ENCODE measurements at places on chromosomes 3 and 15. TPM values are rescaled to one million over a fixed set of nuclear protein-coding genes. Genes with fewer than 3 reads are reported as not detected.
A peak's percentile ranks its signal among the peaks of the same experiment; 100 is the strongest.

CNTN6 gene
- 1.9 TPM for total RNA-seq

GOLGA6B gene
- total RNA-seq: 0.10 TPM

XCR1 gene
- 0.39 TPM for total RNA-seq

ZNF860 gene
- 0.89 TPM for total RNA-seq

FANCI gene
- 29.5 TPM for total RNA-seq

MASP1 gene
- 26.5 TPM for total RNA-seq

DNA sequence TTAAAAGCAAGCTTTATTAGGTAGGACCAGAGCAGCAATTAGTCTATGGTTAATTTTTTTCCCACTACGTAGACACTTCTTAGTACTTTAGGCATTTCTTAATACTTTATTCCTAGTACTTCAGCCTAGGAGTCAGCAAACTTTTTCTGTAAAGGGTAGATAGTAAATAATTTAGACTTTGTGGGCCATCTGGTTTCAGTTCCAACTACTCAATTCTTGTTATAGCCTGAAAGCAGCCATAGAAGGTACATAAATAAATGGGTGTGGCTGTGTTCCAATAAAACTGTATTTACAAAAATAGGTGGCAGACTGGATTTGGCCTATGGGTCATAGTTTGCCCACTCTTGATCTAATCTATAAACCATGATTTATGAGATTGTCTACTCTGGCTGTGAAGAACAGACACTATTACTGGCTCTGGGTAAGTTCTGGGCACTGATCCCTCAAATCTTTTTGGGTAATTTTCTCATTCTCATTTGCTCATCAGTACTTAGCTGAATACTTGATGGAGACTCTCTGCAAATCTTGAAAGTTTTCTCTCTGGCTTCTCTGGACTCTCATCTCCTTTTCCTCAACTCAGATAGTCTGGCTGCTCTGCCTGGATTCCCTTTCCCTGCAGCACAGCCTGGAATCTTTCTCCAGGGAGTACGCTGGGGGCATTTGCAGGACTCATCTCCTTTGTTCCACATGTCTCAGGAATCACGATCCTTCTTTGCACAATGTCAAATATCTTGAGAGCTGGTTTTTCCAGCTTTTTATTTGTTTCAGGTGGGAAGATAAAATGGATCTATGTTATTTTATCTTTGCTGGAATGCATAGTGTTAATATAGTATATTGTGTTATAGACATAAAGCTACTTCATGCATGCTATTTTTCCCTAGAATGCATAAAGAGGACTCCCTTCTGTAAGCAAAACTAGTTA lies 524.8 kb upstream of the TBL1XR1 start:
- no peak for DNase-seq

GRCh38 chr15:99522288-99522687 lies 43.5 kb upstream of the MEF2A start:
- no peak for DNase-seq

DNA sequence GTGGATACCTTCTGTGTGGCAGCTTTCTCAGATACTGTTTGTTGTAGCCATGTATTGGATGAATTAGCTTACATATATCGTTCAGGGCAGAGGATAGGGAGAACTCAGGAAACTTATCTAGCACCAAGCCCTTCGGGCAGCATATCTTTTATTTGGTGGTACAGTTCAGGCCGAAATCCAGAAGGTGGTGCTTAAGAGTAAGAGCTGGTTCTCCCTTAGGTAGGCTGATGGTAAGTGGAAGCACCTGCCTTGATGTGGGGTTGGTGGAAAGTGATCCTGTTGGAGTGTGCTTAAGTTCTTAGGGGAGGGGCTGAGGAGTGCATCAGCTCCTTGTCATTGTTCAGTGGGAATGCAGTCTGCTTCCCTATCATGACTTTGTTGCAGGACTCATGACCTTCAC lies 187.5 kb downstream of the DOCK3 start:
- DNase-seq: no peak

- no peak for DNase-seq
Observed at GRCh38 chr3:143307613-143308183, 188.1 kb downstream of the CHST2 start.

GRCh38 chr3:52488746-52489145 lies 6.4 kb upstream of the STAB1 start:
- no peak for DNase-seq

GRCh38 chr15:44769521-44769920 lies 33.2 kb downstream of the TRIM69 start:
- DNase-seq: no peak

- DNase-seq: no peak
Observed at GRCh38 chr3:148975248-148975647, 16.1 kb upstream of the GYG1 start.

GRCh38 chr3:155517903-155518302 lies 224.4 kb upstream of the STRIT1 start:
- DNase-seq: no peak

DNA sequence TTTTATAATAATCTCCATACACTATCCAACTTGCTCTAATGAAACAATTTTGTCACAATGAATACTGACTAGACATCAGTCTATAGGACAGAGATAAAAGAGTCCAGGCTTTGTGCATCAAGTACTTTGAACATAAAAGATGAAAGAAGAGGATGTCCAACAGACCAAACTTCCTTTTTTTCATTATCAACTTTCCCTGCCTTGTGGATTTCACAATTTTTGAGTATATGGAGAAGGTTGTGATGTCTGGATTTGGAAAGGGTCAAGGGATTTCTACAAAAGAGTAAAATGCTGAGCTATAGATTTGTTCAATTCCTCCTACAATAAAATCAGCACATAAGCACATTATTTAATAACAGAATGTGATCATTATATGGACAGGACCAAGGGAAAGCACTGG lies 25.7 kb downstream of the CD47 start:
- no peak for DNase-seq

- no peak for DNase-seq
Observed at GRCh38 chr15:73323374-73323955, 45.3 kb downstream of the HCN4 start.

DNA sequence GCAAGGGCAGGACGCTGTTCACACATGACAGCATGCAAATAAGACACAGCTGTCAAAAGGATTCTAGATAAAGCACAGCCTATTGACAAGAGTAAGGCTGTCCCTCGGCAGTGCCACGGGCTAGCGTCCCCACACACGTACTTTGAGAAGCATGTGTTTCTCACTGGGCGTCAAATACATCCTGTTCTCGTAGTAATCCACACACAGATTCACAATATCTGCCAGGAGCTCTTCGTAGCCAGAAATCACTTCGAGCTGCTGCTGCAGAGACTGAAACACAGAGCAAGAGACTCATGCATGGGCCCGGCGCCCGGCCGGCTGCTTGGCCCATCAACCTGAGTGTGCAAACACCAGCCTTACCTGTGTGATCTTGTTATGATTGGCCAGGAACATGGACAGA lies 41.1 kb downstream of the CYFIP1 start:
- DNase-seq: no peak

DNA sequence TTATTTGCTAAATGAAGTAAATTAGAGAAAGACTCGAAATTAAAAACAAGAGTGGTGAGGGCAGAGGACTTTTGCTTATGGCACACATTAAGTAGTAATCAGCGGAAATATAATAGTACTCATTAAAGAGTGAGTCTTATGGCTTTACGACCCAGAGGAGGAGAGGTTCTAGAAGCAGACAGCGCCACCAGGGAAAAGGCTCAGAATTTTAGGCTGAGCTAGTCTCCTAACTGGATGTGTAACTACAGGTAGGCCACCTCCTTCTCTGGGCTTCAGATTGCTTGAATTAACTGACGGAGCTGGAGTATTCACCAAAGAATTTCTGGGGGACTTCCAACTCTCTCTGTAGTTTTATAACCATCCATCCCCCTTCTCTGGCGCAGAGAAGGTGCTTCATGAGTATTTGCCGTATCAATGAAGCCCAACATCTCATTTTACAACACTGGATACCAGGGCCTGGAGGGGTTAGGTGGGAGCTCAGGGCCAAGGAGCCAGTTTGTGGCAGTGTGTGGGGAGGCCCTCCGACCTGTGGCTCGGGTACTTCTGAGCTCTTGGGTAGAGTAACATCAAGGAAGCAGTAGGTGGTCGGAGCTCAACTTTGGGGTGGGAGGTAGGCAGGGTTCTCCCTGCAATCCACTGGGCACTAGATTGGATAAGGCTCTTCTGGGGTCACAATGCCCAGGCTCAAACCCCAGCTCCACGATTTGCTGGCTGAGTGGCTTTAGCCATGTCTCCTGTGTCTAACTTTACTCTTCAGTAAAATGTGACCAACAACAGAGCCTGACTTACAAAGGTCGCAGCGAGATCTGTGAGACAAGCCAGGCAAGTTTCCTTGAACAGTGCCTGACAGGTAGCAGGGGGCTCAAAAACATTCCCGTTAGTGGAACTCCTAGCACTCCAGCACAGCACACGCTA lies 1.1 kb downstream of the CHCHD4 start:
- DNase-seq: no peak

GRCh38 chr3:183800243-183800863 lies 25.0 kb downstream of the MAP6D1 start:
- no peak for DNase-seq

- DNase-seq: peak; percentile 59
Observed at GRCh38 chr15:60396560-60396957, 1.2 kb downstream of the ANXA2 start.

DNA sequence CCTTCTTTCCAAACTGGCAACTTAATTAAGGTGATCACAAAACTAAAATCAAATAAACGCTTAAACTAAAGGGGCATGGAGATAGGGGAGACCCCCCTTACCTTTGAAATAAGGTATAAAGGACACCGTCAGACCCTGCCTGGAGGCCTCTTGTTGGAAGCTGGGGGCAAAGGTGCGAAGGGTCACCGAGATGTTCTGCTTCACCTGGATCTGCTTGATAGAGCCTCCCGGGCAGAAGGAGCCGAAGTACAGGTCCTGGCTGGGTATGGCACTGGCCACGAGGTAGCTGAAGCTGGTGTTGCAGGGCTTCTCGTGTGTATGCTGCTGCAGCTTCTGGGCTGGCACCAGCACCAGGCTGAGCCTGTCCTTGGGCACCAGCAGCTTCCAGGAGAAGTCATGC lies 53.0 kb downstream of the CDCP1 start:
- no peak for DNase-seq

DNA sequence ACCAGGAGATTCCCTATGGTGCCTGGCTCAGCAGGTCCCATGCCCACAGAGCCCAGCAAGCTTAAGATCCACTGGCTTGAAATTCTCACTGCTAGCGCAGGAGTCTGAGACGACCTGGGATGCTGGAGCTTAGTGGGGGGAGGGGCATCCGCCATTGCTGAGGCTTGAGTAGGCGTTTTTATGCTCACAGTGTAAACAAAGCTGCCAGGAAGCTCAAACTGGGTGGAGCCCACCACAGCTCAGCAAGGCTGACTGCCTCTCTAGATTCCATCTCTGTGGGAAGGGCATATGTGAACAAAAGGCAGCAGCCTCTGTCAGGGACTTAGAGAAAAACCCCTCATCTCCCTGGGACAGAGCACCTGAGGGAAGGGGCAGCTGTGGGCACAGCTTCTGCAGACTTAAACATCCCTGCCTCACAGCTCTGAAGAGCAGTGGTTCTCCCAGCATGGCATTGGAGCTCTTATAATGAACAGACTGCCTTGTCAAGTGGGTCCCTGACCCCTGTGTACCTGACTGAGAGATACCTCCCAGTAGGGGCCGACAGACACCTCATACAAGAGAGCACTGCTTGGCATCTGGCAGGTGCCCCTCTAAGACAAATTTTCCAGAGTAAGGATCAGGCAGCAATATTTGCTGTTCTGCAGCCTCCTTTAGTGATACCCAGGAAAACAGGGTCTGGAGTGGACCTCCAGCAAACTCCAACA lies 231.5 kb upstream of the SETMAR start:
- DNase-seq: no peak

- DNase-seq: no peak
Observed at GRCh38 chr3:113212150-113212843, 940 bp downstream of the BOC start.

GRCh38 chr3:29853841-29854397 lies 573.0 kb downstream of the RBMS3 start:
- DNase-seq: no peak

GRCh38 chr3:125433091-125433534 lies 58.0 kb upstream of the ZNF148 start:
- no peak for DNase-seq

DNA sequence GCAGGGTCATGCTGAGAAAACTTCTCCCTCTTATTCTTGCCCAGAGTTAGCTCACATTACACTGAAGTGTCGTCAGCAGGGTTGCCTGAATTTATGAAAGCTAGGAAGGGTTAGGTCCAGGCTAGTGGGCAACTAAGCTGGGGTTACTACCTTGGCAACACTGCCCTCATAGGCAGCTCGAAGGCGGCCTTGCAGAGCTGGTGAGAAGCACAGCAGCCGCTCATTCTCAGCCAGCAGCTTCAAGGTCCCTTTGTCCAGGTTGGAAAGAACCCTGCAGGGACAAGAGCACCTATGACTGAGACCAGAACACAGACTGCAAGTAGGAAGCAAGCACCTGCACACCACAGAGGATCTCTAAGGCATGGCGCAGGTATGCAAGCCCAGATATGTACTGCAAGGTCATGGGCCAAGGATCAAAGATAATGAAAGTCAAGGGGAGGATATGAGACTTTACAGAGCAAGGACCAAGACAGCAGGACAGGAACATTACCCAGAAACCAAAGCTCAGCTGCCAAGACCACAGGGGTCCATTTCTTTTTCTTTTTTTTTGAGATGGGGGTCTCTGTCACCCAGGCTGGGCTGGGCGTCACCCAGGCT lies 2.8 kb downstream of the CDAN1 start:
- no peak for DNase-seq

DNA sequence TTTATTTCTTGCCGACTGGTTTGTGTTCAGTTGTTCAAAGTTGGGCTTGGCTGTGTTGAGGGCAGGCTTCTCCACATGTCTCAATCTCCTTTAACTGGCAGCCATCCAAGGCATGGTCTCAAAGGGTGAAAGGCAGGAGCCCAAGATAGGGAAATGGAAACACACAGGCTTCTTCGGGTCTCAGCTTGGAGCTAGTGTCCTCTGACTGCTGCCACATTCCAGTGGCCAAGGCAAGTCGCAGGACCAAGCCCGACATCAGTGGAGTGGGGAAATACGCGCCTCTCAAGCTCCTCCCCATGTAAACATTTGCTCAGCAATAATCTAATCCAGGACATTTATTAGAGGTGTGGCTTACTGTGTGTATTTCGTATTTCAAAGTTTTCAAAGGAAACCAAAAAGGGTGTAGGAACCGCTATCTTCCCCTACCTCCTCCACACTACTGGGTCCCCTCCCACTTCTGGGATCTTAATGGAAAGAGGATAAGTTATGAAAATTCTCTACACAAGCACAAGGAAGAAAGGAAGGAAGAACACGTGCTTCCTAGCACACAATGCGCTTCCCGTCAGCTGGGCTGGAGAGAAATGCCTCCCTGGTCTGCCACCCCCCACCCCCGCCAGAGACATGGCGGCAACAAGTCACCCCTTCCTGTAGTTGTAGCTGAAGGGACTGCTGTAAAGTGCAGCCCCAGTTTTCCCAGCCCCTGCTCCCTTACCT lies 181.7 kb downstream of the FAM43A start:
- DNase-seq: no peak

DNA sequence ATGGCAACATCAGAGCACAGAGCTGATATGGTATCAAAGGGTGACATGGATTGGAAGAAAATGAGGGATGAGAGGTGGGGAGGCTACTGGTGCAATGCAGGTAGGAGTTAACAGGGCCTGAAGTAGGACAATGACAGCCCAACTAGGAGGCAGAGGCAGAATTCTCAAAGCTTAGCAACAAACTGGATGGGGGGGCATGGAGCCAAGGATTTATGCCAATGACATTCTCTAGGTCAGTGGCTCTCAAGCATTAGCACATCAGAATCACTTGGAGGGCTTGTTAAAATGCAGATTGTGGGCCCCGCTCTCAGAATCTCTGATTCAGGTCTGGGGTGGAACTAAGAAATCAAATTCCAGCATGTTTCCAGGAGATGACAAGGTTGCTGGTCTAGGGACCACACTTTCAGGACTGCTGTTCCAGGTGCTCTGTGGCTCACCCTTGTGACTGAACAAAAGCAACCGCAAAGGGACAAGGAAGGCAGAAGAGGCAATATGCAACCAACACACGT lies 98.0 kb upstream of the TNIK start:
- DNase-seq: no peak

All from skin of body (tissue), 3 donors.